ENCODE measurements at places on chromosomes 12 and 14.

- DNase-seq: no peak
These were observed 19.9 kb upstream of the STXBP6 start for GRCh38 chr14:25069879-25070278.

- no peak for DNase-seq
These were observed 2.6 kb downstream of the LMO3 start for GRCh38 chr12:16603260-16603915.

- DNase-seq: peak; percentile 82
These were observed at the start of gene PRKCH for GRCh38 chr14:61321385-61322010. PRKCH (plus strand) TSS chr14:61321579; CDS start chr14:61322102, 523 bp downstream.

GRCh38 chr12:110343736-110344555 is 59.6 kb downstream of the ANAPC7 start:
- no peak for DNase-seq

- no peak for DNase-seq
These were observed 4.3 kb upstream of the RAD52 start for GRCh38 chr12:953776-954175.

DNA sequence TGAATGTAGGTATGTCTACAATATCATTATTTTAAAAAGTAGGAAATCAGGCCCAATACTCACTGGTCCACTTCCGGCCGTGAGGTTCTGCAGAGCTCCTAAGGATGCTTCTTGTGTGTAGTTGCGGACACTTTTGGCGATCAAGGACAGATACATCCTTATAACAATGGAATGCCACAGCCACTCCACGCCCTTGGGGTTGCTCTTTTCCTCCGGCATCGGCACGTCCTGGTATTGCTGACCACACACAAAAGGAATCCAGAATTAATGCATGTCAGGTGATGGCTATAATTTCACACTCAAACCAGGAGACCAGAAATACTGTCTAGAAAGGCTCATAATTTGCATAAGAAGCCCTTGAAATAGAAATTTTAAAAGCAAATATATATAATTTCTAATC is 65.6 kb upstream of the YARS2 start:
- no peak for DNase-seq

- no peak for DNase-seq
These were observed 40.5 kb downstream of the RASSF3 start for GRCh38 chr12:64650762-64651161.

- DNase-seq: no peak
These were observed 118.9 kb downstream of the VEZT start for GRCh38 chr12:95336387-95337067.

DNA sequence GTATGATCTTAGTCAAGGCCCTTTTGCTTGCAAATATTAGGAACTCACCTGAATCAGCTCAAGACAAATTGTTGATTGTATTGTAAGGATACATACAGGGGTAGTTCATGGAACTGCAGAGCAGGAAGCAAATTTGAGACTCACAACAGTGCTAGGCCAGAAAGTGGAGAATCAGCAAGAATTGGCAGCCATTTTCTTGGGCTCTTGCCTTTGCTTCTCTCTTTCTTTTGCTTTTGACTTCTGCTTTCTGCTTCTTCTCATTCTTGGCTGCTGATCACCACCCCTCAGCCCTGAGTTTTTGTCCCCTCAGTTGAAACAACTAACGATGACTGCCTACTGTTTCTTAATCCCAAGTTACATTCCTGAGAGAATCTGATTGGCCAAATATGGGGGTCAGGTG is 34.8 kb downstream of the KCNK13 start:
- no peak for DNase-seq

GRCh38 chr14:90785471-90785870 is 30.8 kb downstream of the TTC7B start:
- DNase-seq: no peak

Measured in activated naive CD8-positive, alpha-beta T cell treated with anti-CD3 and anti-CD28 coated beads, Interleukin-2, amount 50 U/mL, for 24 hours (primary cell).